ENCODE measurements at places on chromosomes 2 and 18.

DNA sequence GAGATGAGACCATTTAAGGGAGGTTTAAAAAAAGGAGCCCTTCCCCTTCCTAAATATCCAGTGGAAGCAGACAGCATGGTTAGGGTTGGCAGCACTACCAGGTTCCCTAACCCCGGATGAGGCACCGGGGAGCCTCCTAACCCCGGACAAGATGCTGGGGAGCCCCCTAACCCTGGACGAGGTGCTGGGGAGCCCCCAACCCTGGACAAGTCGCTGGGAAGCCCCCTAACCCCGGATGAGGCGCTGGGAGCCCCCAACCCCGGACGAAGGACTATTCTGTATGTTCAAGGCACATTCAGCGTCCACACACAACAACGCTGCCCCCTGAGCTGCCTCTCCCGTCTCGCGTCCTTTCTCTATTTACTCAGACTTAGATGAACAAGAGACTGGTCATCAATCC lies 51.9 kb downstream of the ANKMY1 start:
- DNase-seq = no peak

DNA sequence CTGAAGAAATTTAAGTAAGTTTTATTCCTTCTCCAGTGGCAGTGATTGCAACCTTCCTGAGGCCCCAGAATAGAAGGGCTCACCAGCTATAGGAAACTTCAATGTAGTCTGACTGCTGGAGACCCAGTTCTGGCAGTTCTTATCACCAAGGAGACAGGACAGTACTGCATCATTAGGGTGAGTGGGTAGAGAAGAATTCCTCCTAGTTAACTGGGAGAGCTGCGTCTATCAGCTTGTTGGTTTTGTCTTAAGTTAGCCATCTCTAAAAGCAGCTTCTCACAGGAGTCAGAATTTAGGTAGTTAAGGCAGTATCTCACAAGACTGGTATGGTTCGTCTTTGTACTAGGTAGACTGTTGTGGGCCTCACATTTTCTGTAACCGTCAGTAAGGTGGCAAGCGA lies 3.3 kb upstream of the MSTN start:
- no peak for DNase-seq

DNA sequence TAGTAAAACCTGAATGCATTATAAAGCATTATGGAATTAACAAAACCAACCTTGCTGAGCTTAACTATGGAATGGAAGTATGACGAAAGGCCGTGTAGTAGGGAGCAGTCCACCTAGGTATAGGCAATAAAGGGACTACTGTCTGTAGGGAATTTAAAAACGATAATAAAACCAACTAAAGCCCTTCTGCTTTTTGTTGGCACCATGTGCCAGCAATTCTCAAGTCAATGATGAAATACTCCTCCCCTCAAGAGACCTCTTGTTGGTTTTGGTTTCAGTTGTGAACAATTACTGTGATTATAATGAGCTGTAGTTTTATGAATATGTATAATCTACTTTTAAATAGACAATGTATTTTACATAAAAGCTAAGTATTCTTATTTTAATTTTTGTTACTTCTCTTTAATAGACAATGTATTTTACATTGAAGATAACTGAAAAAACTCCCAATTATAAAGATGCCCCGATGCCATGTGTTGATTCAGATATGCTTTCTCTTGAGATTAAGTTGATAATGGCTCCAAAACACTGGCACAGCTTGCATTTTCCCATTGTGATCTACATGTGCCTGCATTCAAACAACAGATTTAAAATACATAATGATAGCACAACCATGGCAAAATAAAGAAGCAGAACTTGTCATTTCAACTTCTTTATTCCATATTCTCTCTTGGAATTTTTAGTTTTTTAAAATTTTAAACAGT lies 55.5 kb upstream of the ZDBF2 start:
- no peak for DNase-seq

DNA sequence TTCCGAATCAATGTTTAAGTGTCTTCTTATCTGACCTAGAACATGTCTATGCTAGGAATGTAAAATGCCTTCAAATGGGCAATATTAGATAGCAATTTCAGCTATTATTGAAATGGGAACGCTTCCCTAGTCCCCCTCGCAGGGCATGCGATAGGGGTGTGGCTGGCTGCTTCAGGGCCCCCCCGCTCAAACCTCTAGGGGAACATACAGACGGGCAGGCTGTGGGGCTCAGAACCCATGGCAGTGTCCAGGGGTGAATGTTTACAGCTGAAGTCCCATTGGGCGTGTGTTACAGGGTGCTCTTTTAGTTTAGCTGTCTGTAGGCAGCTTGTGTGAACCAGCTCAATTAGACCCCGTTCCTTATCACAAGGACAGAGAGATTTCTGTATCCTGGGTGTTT lies 315.9 kb downstream of the DSEL start:
- no peak for DNase-seq

DNA sequence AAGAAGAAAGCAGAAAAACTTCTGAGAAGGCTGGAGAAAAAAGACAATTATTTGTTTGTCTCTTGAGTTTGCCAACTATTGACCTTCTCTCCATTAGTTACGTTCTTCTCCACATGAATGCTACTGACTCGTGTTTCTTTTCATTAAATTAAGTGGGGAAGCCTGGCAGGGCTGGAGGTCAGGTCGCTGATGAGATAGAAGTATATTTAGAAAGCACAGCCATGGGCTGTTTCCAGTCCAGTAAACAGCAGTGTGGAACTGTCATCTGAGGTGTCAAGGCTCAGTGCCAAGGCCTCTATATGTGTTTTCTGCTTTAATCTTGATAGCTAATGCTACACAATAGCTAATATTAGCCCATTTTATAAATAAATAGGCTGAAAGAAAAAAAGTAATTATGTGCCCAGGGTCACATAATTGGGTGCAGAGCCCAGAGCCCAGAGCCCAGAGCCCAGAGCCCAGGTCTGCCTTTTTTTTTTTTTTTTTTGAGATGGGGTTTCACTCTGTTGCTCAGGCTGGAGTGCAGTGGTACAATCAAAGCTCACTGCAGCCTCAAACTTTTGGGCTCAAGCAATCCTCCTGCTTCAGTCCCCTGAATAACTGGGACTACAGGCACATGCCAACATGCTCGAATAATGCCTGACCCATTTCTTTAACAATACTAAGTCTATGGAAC lies 6.3 kb downstream of the MSGN1 start:
- DNase-seq = no peak

DNA sequence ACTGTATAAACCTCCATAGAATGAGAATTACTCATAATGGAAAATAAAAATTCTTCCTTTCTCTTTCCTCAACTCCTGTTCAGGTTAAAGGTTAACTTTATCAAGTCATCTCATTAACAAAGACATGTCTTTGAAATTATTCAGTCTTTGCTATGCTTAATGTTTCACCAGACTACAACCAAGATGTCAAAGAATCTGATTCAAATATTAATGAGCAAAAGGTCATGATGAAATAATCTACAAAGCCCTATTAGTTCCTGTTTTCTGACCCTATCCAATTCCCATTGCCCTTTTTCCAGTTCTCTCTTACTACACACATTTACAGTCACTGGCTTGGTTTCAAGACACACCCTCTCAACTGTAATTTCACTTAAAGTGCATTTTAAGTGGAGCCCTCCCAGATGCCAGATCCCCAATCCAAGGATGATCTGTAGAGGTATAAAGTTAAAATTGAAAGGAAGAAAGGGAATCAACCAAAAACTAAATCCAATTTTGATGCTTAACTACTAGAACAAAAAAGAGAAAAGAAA lies 246.9 kb upstream of the CYP26B1 start:
- DNase-seq = no peak

DNA sequence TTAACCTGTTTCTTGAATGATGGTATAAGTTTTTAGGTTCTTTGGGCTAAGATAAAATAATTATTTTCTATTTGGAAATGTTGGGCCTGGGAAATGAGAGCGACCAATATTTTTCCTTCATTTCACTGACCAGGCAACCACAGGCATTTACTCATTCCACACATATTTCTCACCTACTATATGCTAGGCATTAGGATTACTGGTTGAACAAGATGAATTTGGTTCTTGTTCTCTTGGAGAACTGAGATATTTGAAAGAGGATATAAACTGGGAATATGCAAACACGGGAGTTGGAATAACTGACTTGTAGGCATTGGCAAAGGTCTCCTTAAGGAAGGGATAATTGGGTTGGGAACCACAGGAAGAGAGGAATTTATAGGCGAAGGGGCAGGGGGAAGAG lies 3.9 kb upstream of the MYL1 start:
- DNase-seq = no peak

DNA sequence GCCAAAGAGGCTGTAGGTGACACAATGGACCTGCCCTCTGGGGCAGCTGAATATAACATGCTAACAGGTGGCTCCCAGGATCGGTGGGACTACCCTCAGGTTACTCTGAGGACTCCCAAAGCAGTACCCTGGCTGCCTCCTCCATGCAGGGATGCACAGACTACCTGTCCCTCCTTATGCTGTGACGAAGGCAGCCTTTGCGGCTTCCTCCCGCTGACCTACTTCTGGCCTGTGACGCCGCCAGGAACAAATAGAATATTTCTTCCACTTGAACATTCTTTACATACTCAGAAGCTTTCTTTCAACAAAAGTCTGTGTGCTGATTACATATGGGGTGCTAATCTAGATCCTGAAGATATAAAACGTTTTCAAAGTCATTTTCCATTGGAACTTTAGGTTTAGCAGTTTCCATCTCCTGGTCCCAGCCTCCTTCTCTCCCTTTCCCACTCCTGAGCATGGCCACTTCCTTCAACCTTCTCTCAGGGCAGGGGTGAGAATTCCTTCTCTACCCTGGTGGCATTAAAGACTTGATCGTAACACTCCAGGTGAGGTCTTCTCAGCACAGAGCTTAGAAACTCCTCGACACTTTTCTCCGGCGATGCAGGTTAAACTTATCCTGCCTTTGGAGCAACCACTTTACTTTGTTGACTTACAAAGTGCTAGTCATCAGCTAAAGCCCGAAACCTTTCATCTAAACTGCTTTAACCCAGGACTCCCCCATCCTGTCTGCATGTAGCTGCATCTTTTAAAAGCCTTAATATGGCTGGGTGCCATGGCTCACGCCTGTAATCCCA lies 58.9 kb upstream of the STK17B start:
- DNase-seq = no peak

DNA sequence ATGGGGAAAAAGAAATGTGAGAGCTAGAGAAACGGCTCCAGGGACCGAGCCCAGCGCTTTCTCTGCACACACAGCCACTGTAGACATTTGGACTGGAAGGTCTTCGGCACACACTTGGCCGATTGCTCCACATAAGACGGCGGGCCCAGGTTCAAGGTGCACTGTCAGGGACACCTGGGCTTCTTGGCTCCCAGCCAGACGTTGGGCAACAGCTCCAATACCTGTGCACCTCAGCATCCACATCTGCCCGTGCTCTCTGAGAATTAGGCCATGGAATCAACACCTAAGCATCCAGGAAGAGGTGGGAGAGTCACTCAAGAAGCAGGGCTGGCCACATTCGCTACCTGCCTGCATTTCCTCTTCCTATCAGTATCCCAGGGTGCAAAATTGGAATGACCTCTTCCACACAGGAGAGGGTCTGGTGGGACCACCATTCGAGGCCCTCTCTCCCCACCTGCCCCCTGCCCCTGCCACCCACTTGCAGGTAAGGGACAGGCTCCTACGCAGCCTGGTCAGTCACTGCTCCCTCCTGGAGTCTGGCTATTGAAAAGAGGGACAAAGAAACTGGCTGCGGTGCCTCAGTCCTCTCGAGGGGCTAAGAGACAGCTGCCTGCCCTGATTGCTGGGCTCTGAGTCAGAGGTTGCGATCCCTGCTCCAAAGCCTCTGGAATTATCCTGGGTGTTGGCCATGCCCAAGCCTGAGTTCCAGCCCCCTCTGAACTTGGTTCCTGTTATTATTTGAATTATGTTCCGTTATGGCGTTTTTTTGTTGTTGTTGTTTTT lies 40.1 kb upstream of the TAF1B start:
- DNase-seq = no peak

DNA sequence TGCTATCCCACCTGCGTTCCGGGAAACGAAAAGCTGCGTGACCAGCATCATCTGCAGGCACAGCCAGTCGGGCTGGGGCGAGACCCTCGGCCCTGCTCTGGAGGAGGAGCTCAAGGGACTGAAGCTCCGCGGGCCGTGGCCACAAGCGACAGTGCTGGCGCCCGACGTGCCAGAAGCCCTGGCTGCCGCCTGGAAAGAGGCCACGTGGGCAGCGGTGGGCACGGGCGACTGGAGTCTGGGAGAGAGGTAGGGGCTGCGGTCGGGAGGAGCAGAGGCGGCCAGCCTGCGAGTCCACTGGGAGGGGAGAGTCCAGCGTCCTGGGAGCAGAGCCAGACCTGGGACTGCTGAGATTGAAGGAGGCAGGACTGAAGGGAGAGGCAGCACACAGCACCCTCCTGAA lies 9.2 kb downstream of the DTYMK start:
- DNase-seq = no peak

GRCh38 chr2:104412384-104412783 lies 441.5 kb upstream of the POU3F3 start:
- no peak for DNase-seq

DNA sequence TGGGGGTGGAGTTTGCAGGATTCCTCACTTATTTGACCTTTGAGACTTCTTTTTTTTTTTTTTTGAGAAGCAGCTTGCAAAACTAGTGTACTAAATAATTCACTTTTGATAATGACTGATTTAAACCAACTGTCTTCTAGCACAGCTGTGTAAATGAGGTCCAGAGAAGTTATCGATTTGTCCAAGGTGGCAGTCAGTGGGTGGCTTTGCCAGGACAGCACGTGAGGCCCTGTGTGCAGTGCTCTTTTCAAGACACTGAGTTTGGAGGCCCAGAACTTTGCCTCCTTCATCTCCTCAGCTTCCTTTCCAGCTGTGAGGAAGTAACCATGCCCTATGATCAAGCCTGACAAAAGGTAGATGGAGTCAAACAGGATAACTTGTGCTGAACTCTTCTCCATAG lies 92.9 kb upstream of the LCLAT1 start:
- no peak for DNase-seq

DNA sequence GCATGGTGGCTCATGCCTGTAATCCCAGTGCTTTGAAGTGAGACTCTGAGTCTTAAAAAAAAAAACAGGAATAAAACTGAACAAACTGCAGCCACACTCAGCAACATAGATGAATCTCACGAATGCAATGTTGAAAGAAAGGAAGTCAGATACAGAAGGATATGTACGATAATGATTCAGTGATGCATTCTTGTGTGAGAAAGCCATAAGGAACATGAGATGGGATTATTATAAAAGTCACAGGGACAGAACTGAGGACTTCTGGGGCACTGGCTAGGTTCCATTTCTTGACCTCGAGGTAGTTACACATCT lies 56.9 kb upstream of the SMAD2 start:
- DNase-seq = no peak

DNA sequence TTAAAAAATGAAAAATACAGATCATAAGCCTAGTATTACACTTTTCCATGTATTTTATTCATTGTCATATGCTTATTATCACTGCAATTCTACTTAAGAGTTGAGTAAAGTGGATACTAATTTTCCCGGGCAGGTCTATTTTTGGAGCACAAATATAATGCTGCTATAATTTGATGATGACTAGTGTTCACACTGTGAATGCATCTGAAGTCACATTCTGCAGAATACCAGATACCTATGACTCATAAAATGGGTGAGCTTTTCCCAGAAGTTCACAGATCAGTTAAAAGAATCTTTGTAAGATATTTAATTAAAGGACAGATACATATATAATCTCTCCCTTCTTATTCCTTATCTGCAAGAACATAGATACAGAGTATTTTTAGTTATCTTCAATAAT lies 79.8 kb upstream of the MC4R start:
- DNase-seq = no peak
